ENCODE measurements at places on chromosomes 4 and X.

GRCh38 chr4:36328130-36328529 lies 46.7 kb downstream of the DTHD1 start:
- DNase-seq = no peak

- no peak for DNase-seq
Measured at GRCh38 chr4:15717086-15717485, 14.2 kb downstream of the BST1 start.

- no peak for DNase-seq
Measured at GRCh38 chrX:146006637-146007036, 189.0 kb downstream of the SLITRK2 start.

GRCh38 chr4:86338989-86339388 lies 20.9 kb downstream of the MAPK10 start:
- no peak for DNase-seq
